ENCODE measurements at places on chromosomes 3 and 15.

DNA sequence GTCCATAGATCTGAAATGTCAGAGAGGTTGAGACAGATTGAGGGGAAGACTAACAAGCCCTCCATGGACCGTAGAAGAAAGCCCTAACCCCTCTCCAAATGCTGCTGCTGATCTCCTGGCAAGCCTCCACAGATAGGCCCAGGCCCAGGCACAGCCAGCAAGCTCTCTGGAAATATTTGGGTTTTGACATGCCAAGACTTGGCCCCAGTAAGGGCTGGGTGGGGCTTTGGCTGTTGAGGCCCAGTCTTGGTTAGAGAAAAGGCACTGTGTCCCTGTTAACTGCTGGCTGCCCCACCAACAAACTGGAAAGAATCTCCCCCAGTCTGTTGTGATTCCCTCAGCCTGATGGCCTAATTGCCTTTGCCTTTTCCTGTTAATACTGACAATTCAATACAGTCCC, 208.8 kb upstream of the CTDSPL start:
- DNase-seq: no peak
- no peak overlapping the region for H3K27ac ChIP-seq
- no peaks in the 10 kb centered on the region for H3K27me3 ChIP-seq
- no peaks in the 10 kb centered on the region for H3K36me3 ChIP-seq
- H3K4me3 ChIP-seq: no peak overlapping the region
- H3K4me1 ChIP-seq: no peaks in the 10 kb centered on the region

DNA sequence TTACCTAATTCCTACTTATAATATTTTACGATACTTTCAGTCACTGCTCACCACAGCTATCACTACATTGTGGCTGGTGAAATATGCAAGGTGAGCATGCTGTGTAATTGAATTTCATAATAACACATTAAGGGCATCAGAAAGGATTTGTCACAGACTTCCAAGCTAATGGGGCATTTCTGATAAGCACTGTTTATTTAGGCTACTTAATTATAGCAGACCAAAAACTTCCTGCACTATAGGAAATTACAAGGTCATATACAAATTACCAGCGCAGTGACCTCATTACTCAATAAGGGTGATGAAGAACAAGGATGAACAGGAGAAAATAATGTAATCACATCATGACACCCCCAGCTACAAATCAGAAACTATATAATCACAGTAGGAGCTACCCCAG, 88.6 kb upstream of the FAM3D start:
- H3K4me1 ChIP-seq: peaks cover 3% of the 10 kb centered on the region
- no peak overlapping the region for H3K27ac ChIP-seq
- H3K4me3 ChIP-seq: no peak overlapping the region
- no peaks in the 10 kb centered on the region for H3K36me3 ChIP-seq

DNA sequence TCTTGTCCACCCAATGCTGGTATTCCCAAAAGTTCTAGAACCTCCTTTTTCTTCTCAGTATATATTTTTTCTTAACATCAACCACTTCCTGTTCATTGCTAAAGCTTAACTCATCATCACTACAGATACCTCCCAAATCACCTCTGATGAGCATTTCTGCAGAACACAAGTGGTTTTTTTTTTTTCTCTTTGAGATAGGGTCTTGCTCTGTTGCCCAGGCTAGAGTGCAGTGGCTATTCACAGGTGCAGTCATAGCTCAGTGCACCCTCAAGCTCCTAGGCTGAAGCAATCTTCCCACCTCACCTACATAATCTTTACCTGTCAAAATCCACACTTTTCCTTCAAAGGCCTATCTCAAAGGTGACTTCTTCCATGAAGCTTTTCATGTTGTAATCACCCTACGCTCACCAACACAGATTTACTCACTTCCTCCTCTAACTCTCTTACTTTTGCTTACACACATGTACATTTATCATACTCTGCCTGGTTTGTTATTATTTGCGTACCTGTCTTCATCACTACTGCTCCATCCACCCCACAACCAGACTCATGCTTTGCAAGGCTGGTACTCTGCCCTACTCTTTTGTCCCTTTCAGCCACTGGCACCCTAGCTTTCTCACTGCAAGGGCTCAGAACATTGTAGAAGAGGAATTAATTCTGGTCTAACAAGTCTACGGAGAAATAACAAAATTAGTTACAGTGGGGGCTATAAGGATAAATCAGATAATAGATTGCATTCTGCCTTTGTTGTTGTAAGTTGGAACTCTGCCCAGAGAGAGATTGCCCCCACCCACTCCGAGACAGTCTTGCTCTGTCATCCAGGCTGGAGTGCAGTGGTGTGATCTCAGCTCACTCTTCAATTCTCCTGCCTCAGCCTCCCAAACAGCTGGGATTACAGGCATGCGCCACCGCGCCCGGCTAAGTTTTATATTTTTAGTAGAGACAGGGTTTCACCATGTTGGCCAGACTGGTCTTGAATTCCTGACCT, 27.5 kb downstream of the HERC1 start:
- DNase-seq: no peak
- H3K27me3 ChIP-seq: no peaks in the 10 kb centered on the region
- H3K4me1 ChIP-seq: peaks cover 5% of the 10 kb centered on the region
- H3K36me3 ChIP-seq: no peaks in the 10 kb centered on the region

GRCh38 chr15:65176056-65176455, 9.1 kb downstream of the CLPX start:
- DNase-seq: no peak
- no peaks in the 10 kb centered on the region for H3K4me1 ChIP-seq
- H3K4me3 ChIP-seq: no peak overlapping the region
- H3K36me3 ChIP-seq: peaks cover 77% of the 10 kb centered on the region
- H3K27me3 ChIP-seq: no peaks in the 10 kb centered on the region
- H3K27ac ChIP-seq: no peak overlapping the region

DNA sequence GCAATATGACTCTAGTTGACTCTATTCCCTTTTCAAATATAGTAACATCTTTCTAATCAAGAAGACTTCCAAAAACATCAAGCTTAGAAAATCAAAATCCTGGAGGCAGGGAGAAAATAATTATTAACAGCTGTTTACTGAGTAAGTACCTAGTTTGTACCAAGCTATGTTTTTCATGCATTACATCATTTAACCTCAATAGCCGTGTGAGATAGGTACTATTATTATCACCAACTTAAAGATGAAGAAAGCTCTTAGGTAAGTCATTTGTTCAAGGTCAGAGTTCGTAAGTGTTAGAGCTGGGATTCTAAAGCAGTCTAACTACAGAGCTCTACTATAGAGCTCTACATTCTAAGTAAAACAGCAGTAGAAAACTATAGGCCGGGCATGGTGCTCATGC, 41.6 kb downstream of the GSK3B start:
- H3K4me1 ChIP-seq: peaks cover 19% of the 10 kb centered on the region
- no peak overlapping the region for H3K4me3 ChIP-seq
- H3K27me3 ChIP-seq: no peaks in the 10 kb centered on the region
- DNase-seq: no peak
- H3K27ac ChIP-seq: no peak overlapping the region
- H3K36me3 ChIP-seq: no peaks in the 10 kb centered on the region

DNA sequence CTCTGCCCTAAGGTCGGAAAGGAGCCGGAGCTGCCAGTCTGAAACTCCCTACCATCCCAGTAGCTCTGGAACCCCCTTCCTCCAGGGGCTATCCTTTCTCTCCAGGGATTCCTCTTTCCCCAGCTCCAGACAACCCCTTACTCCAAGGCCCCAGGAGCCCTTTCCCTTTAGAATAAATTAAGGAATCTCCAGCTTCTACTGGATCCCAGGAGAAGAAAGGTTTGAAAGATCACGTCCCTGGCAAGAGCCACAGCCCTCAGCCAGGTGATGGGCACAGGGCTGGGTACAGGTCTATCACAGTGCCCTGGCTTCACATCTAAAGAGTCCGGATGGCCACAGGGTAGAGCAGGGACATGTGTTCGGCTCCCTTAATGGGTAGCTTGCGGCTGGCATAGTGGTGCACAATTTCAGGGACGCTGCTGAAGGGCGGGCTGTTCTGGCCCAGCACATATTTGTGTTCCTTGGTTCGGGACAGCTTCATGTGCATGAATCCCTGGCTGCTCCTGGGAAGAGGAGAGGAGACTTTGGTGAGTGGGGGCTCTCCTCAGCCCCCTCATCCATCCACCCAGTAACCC, 20.0 kb downstream of the SHF start:
- peak overlapping the region; percentile 72 for H3K4me3 ChIP-seq
- no peaks in the 10 kb centered on the region for H3K27me3 ChIP-seq
- H3K36me3 ChIP-seq: no peaks in the 10 kb centered on the region

GRCh38 chr3:55200906-55201305, 273.0 kb upstream of the LRTM1 start:
- DNase-seq: no peak
- no peaks in the 10 kb centered on the region for H3K27me3 ChIP-seq
- no peak overlapping the region for H3K4me3 ChIP-seq

- H3K27ac ChIP-seq: no peak overlapping the region
- H3K4me1 ChIP-seq: no peaks in the 10 kb centered on the region
- DNase-seq: no peak
- no peak overlapping the region for H3K4me3 ChIP-seq
Observed at GRCh38 chr3:195823280-195823679, 11.6 kb upstream of the MUC4 start.
